Stimulated activated CD8-positive, alpha-beta memory T cell treated with anti-CD3 and anti-CD28 coated beads, Interleukin-7, amount 100 ng/mL, for 1 hour (primary cell): ENCODE measurements at places on chromosomes 2 and 18.

- no peak for DNase-seq
Measured at GRCh38 chr2:151347906-151348305, 9.5 kb upstream of the TNFAIP6 start.

DNA sequence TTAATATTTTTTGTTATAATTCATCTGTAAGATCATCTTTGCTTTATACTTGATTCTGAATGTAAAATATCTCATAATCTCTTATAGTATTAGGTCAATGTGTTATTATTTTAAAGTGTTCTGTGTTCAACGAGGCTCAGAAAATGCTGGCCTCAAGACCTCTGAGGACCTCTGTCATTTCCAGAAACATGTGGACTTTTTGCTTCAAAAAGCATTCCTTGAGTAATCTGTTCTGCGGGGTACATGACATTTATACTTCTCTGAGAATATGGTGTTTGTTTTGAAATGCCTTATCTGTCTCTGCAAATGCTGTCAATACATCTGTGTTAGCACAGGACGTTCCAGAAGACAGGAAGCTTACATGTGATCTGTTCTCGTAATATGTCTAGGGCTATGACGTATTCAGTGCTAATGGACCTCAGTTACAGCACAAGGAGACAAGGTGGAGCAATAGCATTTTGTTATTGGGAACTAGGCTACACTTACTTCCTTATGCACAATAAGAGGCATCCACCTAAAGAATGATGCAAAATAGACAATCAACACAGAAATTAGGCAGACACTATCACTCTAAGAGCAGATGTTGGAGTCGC is 37.6 kb upstream of the IL1RL1 start:
- no peak for DNase-seq

DNA sequence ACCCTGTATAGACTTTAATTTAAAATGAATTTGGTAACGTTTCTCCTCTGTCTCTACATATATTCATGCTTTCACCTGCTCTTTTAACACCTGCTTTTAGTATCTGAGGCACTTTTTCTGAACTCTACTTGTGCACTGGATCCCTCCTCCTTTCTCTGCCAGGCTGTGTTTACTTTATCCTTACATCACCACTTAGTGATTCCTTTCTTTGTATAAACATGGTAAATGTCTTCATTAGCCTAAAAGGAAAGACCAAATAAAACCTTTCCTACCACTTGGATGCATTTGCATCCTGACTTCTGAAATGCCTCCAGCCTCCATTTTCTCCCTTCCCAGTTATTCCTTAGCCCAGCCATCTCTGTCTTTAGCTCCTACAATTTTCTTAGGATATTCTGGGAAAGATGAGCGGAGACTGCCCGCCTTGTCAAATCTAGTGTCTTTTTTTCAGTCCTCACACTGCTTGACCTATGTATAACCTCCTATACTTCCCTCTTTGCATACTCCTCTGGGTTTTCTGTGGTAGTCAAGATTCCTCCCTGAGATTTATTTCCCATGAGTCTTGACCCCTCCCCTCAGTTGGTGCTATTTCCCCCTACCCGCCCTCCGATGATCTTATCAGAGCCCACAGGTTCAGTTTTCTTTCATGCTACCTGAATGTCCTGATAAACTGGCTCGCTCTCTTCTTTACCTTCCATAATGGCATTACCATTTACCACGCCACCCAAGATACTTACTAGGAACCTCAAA is 44.8 kb downstream of the REL start:
- no peak for DNase-seq

DNA sequence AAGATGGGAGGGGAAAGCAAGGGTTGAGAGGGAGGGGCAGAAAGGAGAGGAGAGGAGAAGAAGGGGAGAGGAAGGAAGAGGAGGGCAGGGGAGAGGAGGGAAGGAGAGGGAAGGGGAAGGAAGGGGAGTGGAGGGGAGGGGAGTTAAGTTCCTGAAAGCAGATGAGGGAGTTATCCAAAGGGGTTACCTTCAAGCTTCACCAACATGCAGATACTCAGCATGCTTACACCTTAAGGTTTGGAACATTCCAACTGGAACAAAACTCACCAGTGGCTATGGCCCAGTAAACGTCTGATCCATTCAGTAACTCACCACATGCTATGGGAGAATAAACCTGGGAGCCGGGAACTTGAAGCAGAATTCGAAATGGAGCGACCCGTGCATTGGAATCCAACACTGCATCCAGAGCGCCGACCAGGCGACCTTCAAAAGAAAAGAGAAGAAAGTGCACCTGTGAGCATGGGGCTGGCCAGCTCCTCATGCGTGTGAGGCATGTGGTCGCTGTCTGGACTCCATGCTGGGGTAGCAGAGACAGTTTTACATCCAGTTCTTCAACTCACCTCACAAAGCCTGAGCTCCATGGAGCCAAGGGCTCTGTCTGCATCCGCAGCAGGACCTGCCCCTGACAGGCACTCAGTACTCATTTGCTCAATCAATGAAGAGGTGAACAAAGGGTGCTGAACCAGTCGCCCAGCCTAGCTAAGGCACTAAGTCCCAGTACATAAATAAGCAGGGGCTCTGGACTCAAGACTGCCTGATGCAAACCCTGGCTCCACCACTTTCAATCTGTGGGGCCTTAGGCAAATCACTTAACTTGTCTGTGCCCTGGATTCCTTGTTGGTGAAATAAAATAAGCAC is 61.0 kb downstream of the TBC1D8 start:
- DNase-seq: no peak

GRCh38 chr2:65062843-65063825 is 6.9 kb downstream of the CEP68 start:
- DNase-seq: no peak

DNA sequence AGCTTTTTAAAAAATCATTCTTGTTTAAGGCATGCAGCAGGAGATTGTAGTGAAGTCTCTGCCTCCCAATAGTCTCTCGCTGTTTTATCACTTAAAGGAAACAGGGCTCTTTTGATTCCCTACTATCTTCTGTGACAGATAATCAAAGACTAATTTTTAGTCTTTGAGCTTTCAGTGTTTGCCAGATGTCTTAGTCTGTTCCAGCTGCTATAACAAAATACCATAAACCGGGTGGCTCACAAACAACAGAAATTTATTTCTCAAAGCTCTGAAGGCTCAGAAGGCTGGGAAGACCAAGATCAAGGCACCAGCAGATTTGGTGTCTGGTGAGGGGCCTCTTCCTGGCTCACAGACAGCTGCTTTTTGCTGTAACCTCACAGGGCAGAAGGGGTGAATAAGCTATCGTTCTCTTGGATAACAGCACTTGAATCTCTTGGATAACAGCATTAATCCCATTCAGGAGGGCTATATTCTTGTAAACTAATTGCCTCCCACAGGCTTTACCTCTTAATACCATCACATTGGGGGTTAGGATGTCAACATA is 37.8 kb upstream of the STAT4 start:
- DNase-seq: no peak

- no peak for DNase-seq
Measured at GRCh38 chr2:41495050-41495449, 552.8 kb upstream of the PKDCC start.

DNA sequence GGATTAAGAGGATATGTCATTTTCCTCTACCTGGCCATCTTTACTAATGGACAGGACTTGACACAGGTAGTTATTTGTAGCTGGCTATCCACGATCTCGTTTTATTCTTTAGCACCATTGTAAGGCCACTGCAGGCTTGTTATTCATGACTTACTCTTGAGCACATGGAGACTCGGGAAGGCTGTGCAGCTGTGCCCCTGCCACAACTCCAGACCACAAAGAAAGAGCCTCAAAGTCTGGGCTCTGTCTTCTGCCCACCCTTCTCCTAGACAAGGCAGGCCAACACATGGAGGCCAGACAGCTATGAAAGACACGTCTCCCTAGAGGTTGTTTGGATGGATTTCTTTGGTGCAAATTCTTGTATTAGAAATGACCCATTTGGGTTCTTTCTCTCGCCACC is 133.8 kb downstream of the NAPG start:
- no peak for DNase-seq

DNA sequence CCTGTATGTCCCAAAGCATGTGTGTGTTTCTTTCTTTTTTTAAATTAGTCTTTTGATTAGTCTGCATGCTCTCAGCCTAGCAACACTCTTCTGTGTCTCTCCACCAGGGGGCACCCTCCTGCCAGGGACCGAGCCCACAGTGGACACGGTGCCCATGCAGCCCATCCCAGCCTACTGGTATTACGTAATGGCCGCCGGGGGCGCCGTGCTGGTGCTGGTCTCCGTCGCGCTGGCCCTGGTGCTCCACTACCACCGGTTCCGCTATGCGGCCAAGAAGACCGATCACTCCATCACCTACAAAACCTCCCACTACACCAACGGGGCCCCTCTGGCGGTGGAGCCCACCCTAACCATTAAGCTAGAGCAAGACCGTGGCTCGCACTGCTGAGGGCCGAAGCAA is 93.8 kb downstream of the NRP2 start:
- no peak for DNase-seq

- DNase-seq: no peak
Measured at GRCh38 chr18:9697121-9697520, 11.0 kb upstream of the RAB31 start.

GRCh38 chr2:176461098-176461808 is 192.0 kb downstream of the MTX2 start:
- DNase-seq: no peak

DNA sequence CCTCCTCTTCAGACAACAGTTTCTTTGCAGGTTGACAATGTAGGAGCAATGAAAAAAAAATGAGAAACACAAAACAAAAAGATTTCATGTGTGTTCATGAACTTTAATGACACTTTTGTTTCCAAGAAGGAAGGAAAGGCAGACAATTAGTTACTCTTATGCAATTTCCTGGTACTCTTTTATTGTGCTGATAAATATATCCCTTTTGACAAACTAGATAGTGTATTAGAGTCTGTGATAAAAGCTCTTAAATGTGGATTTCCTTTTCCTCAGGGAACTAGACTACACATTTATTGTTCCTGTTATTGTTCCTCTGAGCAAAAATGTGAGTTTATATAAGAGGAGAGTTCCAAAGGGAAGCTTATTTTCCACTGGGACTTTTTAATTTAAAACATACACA is 188.7 kb upstream of the NRXN1 start:
- DNase-seq: no peak

DNA sequence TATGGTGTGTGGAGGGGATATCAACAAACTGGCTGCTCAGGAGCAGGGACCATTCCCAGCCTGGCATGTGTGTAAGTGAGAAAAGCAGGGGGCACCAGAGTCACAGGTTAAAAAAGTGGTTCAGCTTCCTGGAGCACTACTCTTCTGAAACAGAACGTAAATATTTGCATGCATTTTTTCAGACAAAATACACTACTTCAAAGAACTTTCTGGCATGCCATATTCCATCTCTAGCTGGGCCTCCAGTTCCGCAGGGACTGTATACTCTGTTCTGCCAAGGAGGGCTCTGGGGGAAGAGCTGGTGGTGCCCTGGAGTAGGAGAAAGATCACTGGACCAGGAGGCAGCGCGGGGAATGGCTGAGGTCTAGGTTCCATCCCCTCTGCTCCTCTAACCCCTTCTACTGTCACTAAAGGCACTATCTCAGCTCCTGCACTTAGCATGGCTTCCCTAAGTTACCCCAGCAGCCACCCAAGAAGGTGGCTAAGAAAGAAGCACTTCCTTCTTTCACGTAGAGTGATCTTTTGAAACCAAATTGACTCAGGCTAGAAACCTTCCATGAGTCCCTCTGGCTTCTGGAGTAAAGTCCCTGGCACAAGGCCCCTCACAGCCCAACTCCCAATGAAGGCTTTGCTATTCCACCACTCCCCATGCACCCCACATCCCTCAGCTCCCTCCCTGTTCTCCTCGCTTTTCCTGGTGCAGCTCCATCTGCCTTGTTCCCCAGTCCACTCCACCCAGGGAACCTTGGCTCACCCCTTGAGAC is 57.6 kb upstream of the CABLES1 start:
- no peak for DNase-seq

GRCh38 chr2:190529486-190530247 is 4.9 kb downstream of the NEMP2 start:
- no peak for DNase-seq

GRCh38 chr2:209525834-209526281 is 102.0 kb downstream of the MAP2 start:
- DNase-seq: no peak

DNA sequence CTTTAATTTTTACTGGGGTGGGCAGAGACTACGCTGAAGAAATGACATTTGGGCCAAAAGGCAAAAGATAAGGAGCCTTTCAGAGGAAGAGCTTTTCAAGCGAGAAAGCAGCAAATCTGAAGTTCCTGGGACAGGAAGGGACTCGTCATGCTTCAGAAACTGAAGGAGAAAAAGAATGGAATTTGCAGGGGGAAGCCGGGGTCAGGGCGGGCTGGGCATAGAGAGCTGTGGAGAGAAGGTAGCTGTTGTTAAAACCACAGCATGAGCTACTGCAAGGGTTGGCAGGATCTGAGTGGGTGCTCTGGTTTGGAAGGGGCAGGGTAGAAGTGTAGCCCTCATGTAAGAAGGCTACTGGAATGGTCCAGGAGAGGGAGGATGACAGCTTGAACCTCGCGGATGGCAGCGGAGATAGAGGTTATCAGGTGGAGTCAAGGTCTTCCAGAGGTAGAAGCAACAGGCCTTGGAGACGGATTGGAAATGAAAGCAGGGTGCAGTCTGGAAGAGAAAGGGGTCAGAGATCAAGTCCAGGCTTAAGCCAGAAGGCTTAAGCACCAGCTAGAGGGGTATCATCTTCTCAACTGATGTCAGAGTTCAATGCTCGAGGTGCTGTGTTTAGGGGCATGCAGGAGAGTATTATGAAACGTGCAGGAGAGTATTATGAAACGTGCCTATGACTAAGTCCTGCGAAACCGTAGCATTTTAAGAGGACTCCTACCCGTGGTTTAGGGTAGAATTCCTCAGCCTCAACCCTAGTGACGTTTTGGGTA is 18.9 kb downstream of the ATP8B1 start:
- DNase-seq: no peak

DNA sequence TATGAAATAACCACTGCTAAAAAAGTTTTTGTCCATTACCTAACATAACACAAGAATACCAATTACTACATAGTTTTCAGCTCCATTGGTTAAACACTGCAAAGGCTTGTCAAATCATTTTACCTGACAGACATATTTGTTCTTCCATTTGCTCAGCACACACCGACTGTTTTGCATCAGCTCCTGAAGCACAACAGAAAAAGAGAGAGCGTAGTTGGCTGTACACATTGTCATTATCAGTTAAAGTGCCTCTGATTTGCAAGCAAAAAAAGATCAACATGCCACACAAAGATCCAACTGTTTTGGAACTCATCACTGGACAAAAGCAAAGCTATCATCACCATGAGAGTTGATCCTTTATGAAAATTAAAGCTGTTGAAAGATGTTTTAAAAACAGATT is 103.8 kb downstream of the WDPCP start:
- no peak for DNase-seq

DNA sequence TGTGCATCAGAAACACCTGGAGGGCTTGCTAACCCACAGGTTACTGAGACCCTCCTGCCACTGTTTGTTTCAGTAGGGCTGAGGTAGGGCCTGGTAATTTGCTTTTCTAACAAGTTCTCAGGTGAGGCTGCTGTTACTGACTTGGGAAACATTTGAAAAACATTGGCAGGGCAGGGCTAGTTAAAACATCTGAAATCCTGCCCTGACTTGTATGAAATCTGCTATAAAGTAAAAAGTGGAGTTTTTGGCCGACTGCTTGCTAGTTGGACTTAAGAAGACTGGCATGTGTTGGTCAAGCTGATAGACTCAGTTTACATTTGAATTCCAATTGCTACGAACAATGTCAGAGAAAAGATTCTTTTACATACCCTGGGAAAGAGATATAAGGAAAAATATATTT is 111.6 kb upstream of the DLX2 start:
- no peak for DNase-seq
